NCI-H524 treated with DMSO at 0.1 percent for 48 hours (cell line): ENCODE measurements at places on chromosomes 5 and 9.
A peak's percentile ranks its signal among the peaks of the same experiment; 100 is the strongest.

- DNase-seq = no peak
These were observed 157.0 kb upstream of the RASEF start for GRCh38 chr9:83219924-83220438.

- DNase-seq = no peak
These were observed 19.1 kb downstream of the TPPP start for GRCh38 chr5:673831-674629.

GRCh38 chr5:133565993-133566392, 46.3 kb downstream of the FSTL4 start:
- no peak for DNase-seq

- DNase-seq = no peak
These were observed 18.4 kb downstream of the FNBP1 start for GRCh38 chr9:130024597-130024994.

DNA sequence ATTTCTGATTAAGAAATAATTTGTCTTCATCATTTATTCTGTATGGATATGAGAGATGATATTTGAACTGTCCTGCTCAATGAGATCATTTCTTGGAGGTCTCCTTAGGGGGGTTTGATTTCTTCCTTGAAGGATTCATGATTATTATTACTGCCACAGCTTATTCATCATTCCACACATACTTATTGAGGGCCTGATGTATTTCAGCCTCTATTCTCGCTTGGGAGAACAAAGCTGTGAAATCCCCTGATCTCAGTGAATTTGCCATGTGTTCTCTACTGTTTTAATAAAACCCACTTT, 36.9 kb downstream of the PARP8 start:
- DNase-seq = no peak

GRCh38 chr5:106258591-106259125, 1412.1 kb downstream of the EFNA5 start:
- no peak for DNase-seq

DNA sequence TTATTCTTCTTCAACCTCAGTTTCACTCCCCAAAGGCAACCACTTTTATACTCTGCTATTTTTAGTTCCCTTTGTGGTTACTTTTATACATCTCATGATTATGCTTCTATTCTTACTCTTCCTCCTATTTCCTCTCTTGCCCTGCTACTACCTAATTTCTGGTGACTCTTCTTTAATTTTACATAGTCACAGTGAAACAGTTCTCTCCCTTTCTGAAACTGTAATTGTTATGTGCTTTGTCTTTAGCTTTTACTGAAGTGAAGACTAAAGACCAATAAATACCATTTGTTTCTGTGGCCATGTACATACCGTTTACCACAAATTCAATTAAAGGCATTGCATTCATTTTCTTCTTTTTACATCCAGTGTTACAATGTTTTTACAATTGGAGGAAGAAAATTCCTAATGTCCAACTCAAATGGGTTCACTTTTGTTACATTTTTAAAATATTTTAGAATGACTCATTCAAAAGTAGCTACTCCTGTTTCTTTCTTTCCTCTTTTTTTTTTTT, 410.6 kb downstream of the PSAT1 start:
- no peak for DNase-seq

DNA sequence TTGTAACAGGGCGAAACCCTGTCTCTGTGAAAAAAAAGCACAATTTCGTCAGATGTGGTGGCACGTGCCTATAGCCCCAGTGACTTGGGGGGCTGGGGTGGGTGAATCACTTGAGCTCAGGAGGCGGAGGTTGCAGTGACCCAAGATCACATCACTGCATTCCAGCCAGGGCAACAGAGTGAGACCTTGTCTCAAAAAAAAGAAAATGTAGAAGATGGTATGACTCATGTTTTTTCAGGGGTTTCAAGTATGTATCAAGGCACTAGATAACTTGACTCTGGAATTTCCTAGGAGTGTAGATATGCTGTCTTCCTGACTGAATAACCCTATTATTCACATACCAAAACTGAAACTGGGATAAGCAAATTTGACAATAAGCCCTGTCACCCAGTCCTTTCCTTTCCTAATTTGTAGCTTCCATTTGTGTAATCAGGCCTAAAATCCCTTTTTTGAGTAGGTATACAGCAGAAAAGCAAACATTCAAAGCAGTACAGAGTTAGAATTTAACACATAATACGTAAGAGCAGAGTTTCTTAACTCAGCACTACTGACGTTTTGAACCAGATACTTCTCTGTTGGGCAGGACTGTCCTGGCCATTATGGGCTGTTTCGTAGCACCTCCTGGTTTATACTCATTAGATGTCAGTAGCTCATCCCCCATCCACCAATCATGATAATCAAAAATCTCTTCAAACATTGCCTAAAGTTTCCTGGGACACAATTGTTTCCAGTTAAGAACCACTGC, 17.3 kb upstream of the ANKRD18B start:
- no peak for DNase-seq

- no peak for DNase-seq
These were observed 297.8 kb upstream of the IRX2 start for GRCh38 chr5:3049261-3049660.

DNA sequence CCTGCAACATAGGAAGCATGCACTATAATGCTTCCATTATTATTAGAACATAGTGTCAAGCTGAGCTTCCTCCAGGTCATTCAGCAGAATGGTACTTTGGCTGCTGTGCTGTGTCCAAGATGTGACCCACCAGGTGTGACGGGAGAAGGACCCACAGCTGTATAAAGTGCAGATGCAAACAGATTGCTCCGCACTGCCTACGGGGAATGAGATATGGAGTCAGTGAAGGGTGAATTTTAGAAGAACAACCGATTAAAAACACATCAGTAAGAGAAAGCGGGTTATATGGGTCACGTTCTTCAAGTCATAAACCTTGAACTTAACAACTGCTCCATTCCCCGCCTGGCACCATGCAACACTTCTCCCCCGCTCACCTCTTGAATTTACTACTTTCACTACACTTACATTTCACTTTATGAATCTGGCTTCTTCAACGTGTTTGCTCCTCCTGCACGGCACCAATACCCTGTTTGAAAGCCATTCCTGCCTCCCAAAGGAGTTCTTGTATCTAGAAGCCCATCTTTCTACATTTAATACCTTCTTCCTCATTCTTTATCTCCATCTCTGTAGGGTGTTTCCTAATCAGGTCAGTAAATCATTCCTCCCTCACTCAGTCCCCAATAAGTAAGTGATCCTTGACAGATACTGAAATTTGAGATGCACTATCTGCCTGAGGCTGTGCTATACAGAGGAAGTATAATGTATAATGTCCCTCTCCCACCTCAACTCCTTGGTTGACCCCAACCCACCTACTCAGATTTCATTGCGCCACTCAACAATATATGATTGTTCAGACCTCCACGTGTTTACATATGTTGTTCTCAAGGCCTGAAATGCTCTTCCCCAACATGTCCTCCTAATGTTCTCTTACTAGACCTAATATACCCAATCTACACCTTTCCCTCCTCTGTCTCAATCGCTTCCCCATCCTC, 25.9 kb downstream of the BRINP1 start:
- DNase-seq = no peak

- DNase-seq = no peak
These were observed 5.9 kb downstream of the MATR3 start for GRCh38 chr5:139299486-139299885.

DNA sequence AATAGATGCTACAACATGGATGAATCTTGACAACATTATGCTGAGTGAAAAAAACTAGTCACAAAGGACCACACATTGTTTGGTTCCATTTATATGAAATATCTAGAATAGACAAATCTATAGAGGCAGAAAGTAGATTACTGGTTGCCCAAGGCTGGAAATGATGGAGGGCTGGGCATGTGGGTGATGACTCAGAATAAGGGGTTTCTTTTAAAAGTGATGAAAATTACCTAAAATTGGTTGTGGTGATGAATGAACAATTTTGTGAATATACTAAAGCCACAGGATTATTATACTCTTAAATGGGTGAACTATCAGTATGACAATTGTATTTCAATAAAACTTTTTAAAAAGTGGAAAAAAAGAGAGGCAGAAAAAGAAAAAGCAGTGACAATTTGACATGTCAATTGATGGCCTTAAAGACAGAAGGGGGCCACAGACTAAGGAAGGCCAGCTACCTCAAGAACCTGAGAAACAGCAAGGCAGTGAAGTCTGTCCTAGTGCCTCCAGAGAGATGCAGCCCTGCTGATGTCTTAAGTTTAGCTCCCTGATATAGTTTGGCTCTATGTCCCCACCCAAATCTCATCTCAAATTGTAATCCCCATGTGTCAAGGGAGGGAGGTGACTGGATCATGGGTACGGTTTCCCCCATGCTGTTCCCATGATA, 182.7 kb downstream of the PIK3R1 start:
- no peak for DNase-seq

DNA sequence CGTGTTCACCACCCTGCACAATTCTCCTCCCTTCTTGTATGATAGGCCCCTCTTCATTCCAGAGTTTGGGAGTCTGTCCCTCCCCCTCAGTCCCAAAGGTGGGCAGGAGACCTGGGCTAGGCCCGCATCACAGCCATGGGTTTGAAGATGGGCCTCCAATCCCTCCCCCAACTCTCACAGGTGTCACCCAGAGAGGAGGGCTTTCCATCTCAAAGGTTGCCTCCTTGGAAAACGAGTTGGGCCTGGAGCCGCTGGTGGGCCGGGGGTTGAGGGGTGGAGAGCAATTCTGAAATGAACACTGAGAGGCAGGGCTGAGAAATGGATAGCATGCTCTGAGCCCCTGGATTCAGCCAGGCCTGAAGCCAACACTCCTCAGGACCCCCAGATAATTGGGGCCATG, 6.2 kb downstream of the ADAMTS2 start:
- DNase-seq = no peak

GRCh38 chr5:118796081-118796480, 192.3 kb downstream of the DTWD2 start:
- no peak for DNase-seq

- DNase-seq = no peak
These were observed 12.4 kb upstream of the SUB1 start for GRCh38 chr5:32572778-32573480.

DNA sequence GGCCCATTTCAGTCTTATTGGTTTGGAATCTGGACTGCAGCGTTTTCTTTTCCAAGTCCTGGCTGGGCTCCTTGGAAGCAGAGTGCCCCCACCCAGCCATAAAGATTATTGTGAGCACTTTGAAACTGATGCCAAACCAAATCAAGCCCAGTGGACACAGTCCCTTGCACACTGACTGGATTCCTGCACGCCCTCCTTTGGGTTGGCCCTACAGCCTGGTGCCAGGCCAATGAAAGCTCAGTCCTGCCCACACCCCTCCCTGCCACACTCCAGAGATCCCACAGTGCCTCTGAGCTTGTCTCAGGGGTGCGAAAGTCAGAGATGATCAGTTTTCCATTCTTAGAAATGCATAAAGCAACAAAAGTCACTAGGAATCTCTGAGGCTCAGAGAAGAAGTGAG, 181.9 kb downstream of the CETN3 start:
- DNase-seq = no peak

DNA sequence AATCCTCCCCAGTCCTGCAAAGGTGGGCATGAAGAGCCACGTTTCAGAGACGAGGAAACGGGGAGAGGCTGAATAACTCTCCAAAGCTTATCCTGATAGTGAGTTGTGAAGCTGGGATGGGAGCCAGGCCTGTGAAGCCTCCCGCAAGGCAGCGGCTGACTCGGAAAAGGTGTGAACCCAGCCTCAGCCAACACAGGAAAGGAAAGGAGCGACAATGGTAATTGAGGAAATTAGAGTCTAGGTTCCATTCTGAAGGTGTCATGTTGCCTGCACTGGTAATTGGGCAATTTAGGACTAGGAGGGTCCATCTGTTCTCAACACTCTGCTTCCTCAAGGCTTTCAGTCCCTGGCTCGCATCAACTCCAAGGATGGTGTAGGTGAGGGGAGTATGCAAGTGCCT, 83.4 kb downstream of the LIFR start:
- DNase-seq = peak; percentile 86

GRCh38 chr5:150175536-150175935, 9.0 kb downstream of the CDX1 start:
- DNase-seq = no peak

- DNase-seq = no peak
These were observed 186.2 kb downstream of the SNX18 start for GRCh38 chr5:54703565-54704255.

- no peak for DNase-seq
These were observed 151.7 kb downstream of the TTC39B start for GRCh38 chr9:15155323-15155722.

GRCh38 chr5:169538944-169539343, 44.6 kb upstream of the SPDL1 start:
- no peak for DNase-seq

DNA sequence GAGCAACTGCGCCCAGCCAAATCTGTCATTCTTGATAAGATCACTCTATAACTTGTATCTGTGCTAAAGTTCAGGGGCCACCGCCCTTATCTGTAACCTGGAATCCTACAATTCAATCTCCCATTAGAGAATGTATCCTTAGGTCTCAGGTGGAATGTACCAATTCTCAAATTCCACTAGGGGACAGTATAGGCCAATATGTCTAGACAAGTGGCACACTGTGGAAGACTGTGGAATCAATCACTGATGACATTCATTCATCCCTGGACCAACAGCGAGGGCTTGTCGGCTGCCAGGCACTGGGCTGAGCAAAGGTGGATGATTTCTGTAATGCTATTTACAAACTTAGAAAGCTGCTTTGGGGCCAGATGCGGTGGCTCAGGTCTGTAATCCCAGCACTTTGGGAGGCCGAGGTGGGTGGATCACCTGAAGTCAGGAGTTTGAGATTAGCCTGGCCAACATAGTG, 28.7 kb upstream of the MEGF9 start:
- DNase-seq = peak; percentile 6

- no peak for DNase-seq
These were observed at the start of gene CYFIP2 for GRCh38 chr5:157265714-157266285. Gene CYFIP2 (plus strand): TSS chr5:157266123. CDS start chr5:157285362, 19,239 bp downstream.

DNA sequence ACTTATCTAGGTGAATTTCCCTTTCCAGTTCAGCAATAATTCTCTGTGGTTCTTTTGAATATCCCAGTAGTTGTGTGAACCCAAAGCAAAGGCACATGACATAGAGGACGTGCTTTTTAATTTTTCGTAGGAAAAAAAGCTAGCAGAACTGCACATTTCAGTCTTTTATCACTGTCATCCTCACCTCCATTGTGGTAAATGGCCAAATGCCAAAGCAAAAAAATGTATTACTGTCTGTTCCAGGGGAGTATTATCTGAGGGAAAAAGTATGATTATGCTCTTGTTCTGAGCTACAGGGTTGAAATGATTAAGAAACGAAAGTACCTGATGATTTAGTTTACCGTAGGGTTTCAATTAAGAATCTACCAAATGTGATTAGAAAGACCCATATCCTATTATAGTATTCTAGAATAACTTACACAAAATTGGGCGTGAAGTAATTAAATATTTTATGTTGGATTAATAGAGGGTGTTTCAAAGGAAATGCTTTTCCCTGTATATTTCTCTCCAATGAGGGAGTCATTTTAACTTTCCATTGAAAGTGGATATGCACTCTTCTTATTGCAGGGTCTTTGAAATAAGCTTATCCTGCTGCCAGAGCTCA, 62.7 kb downstream of the CAVIN4 start:
- DNase-seq = no peak

DNA sequence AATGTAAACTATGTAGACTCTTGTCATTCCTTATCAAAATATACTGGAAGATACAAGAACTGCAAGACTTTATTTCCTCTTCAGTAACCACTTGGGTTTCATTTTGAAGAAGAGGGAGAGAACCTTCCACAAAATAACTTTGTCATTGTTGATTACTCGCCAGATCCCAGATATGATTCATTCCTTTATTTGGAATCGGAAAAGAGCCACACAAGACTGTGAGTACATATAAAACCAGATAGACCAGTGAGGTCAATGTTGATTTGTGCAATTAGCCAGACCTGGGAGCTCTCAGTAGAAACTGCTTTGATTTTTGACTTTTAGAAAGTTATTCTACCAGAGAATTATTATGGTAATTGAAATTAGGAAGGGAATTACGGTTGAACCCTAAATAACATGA, 146.1 kb downstream of the TMEM167A start:
- DNase-seq = no peak

- DNase-seq = no peak
These were observed 25.9 kb upstream of the AP3B1 start for GRCh38 chr5:78320401-78320800.
